Mammary epithelial cell (primary cell): ENCODE measurements at places on chromosomes 1 and 21. TPM values are rescaled to one million over a fixed set of nuclear protein-coding genes. Genes with fewer than 3 reads are reported as not detected.

- DNase-seq = peak; percentile 44
Measured at GRCh38 chr1:91567583-91567982, 66.9 kb downstream of the CDC7 start.

GRCh38 chr21:34545079-34545884, 33.3 kb upstream of the KCNE1 start:
- DNase-seq = peak; percentile 25

DNA sequence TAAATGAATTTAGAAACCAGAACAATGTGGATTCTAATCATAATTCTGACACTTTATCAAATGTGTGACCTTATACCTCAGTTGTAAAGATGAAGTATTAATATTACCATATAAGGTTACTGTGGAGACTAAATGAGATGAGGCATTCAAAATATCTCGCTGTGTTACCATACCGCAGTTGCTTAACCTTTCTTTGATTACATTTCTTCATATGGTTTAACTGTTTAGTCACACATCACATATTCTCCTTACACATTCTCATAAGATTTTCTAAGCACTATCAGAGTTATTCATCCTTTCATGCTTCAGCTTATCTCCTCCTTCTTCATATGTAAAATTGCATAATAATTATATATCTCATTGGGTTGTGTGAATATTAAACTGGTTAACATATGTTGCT, 88.9 kb downstream of the LRRC53 start:
- DNase-seq = no peak

- DNase-seq = no peak
Measured at GRCh38 chr1:110667776-110668175, 7.0 kb downstream of the KCNA3 start.

DNA sequence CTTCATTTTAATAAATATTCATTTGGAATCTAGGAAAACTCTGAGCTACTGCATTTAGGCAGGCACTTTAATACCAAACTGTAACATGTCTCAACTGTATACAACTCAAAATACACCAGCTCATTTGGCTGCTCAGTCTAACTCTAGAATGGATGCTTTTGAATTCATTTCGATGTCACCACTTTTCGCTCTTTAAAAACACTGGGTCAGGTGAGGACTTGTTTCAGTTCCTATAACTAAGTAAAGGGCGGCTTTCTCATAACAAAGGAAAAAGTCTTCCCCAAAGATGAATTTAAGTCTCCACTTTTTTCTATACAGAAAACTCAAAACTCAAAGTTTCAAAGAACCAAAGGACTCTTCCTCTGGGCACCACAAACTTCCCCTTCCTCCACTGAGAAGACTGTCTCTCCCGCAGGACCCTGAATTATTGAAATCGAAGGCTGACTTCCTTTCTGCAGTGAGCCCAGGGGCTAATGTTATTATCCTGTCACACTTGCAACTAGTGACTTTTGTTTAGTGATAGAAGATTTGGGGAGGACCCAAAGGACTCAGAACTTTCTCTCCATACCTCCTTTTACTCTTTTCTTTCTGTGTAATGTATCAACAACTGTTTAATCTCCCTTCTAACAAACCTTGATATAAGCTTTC, 9.7 kb upstream of the DHX9 start:
- no peak for DNase-seq

DNA sequence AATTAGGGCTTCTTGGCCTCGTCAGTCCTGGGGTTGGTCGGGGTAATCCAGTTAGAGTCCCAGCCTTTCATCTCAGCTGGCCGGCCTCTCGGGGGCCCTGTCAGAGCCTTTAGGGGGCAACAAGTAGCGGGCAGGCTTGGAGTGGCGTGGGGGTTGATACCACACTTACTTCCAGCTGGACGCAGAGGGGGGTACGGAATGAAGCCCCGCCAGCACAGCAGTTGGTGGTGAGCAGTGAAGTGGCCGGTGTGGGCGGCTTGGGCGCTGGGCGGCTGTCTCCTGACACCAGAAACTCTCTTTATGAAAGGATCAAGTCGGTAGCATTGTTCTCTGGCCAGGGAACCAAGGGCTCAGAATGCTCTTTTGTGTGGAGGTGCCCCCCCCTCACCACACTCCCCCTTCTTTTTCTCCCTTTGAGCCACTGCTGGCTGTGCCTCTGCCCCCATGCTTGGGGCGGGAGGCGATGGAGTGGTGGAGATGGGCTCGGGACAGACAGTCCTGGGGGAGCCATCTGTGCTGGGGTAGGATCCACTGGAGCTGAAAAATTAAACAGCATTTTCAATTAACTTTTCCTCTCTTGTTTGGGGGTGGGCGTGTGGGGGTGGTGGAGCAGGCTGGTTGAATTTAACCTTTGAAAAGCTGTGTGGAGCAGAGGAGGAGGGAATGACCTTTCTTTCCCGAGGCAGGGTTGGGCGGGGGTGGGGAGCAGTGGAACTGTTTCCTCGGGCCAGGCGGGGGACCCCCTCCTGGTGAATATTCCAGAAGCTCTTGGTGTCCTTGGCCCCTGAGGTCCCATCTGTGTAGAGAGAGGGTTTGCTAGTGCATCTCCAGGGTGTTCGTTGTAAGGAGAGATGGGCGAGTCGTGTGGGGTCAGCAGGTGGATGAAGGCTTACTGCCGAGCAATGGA, 102.7 kb downstream of the RNF220 start:
- no peak for DNase-seq

DNA sequence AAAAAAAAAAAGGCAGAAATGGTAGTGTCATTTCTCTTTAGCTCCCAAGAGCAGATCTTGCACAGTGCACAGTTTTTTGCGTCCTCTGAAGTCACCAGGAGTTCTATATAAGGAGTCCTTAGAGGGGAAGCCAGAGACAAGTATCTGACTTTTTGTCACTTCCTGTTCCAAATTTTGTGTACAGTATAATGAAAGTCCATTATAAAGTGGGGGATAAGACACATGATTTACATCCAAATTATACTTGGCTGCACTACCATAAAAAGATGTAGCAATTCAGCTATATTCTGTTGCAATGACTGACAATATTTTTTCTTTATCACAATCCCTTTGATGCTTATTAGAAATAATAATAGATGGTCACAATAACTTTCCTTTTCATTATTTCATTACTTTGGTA, 1276.9 kb upstream of the ADGRL2 start:
- no peak for DNase-seq

GRCh38 chr1:20095564-20096434, 23.5 kb downstream of the PLA2G2D start:
- DNase-seq = no peak

GRCh38 chr1:212107481-212107880, 71.9 kb downstream of the DTL start:
- no peak for DNase-seq

GRCh38 chr1:173871500-173871899, 3.3 kb downstream of the ZBTB37 start:
- no peak for DNase-seq

DNA sequence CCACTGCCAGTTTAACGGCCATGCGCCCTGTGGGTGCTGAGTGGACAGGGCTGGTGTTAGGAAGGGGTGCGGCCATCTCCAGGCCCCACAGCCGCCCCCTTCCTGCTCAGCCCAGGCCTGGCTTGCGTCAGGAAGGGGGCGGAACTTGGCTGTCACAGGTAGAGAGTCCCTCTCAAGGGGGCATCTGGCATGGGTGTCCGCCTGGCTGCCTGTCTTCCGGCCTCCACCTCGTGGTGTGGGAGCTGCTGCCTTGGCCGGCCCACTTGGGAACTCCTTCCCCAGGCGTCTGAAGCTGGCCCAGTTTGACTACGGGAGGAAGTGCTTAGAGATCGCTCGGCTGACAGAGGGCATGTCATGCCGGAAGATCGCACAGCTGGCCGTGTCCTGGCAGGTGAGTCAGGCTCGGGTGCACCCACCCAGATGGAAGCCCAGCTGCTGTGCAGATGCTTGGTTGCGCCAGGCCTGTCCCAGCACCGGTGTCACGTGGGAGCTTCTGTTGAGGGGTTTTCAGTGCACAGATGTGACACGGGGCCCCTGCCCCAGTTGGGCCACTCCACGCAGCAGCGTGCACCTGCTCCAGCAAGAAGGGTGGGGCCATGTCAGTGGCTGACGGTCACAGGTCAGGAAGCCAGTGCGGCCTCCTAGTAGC, 9.1 kb upstream of the ATAD3B start:
- DNase-seq = peak; percentile 68

- DNase-seq = peak; percentile 5
Measured at GRCh38 chr1:108533351-108534083, 26.4 kb upstream of the EEIG2 start.

GRCh38 chr1:37031871-37032270, 2.4 kb downstream of the GRIK3 start:
- no peak for DNase-seq

DNA sequence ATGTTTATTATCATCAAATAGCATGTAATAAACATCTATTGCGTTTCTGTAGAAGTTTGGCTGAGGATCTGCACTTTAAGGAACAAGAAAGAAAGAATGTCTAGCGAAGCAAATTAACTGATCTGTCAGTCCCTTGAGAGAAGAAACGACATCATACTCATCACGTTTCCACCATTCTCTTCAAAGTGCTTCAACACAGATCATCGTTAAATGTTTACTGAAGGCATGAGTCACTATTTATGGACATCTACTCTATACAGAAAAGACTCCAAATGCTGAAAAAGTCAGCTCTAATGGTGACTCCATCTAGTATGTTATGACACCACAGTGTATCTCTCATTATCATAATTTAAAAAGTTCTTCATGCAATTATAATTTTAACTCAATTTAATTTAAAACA, 369.1 kb downstream of the RGS7 start:
- DNase-seq = no peak

The TMEM201 gene
- 6.8 TPM for polyA plus RNA-seq

The ST6GALNAC3 gene
- polyA plus RNA-seq = 0.03 TPM

The LIN28A gene
- 0.02 TPM for polyA plus RNA-seq

The ARHGEF16 gene
- 7.6 TPM for polyA plus RNA-seq

The AIRE gene
- not detected for polyA plus RNA-seq

The RAP1GAP gene
- 0.31 TPM for polyA plus RNA-seq

The DARS2 gene
- polyA plus RNA-seq = 32.5 TPM

The C1orf116 gene
- 47.0 TPM for polyA plus RNA-seq
